Liver (tissue), 10 donors: ENCODE measurements at places on chromosomes 3 and 15. TPM values are rescaled to one million over a fixed set of nuclear protein-coding genes. Genes with fewer than 3 reads are reported as not detected.

DNA sequence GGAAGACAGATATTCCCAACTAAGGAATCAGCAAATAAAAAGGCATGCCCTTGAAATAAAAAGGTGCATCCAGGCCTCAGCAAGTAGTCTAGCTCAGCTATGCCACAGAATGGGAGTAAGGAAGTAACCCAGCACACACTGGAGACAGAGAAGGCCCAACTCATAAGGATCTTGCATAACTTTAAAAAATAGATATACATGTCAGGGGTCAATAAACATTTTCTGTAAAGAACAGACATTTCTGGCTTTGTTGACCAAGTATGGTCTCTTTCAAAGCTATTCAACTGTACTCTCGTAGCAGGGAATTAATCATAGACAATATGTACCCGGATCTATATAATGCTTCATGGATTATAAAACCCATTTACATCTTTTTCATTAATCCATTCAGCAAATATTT is 449.3 kb downstream of the TAFA4 start:
- no peak for DNase-seq

- DNase-seq, result no peak
Measured at GRCh38 chr3:110925798-110926197, 145.8 kb upstream of the NECTIN3 start.

GRCh38 chr15:25624504-25625177 is 185.8 kb upstream of the UBE3A start:
- DNase-seq, result no peak

DNA sequence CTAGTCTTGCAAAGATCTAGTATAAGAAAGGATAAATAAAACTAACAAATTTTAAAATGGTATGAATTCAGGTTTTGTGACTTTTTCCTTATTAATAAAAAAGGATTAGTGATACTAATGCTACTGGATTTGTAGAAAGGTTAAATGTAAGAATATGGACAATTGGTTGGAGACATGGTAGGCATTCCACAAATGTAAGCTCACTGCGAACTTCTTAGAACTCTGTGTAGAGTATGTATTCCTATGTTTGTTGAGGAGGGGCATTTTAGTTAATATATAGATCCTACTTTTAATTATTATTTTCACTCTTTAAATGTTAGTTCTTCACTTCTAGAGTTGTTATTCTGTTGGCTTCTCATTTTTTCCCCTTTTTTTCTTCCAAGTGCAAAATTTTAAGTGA is 414.3 kb downstream of the RBMS3 start:
- no peak for DNase-seq

- no peak for DNase-seq
Measured at GRCh38 chr15:45221053-45221599, 30.9 kb upstream of the SLC28A2 start.

DNA sequence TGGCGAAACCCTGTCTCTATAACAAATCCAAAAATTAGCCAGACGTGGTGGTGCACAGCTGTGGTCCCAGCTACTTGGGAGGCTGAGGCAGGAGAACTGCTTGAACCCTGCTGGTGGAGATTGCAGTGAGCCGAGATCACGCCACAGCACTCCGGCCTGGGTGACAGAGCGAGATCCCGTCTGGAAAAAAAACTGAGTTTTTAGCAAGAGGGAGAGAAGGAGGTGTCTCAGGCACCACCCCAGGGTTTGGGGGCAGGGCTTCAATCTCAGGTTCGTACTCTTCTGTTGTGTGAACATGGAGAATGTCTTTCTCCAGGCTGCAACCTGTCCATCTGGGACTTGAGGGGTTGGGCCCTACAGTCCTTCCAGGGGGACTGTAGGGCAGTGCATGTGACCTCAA is 2.7 kb downstream of the CHRNA3 start:
- no peak for DNase-seq

GRCh38 chr15:91412138-91412928 is 312.3 kb downstream of the SV2B start:
- no peak for DNase-seq

DNA sequence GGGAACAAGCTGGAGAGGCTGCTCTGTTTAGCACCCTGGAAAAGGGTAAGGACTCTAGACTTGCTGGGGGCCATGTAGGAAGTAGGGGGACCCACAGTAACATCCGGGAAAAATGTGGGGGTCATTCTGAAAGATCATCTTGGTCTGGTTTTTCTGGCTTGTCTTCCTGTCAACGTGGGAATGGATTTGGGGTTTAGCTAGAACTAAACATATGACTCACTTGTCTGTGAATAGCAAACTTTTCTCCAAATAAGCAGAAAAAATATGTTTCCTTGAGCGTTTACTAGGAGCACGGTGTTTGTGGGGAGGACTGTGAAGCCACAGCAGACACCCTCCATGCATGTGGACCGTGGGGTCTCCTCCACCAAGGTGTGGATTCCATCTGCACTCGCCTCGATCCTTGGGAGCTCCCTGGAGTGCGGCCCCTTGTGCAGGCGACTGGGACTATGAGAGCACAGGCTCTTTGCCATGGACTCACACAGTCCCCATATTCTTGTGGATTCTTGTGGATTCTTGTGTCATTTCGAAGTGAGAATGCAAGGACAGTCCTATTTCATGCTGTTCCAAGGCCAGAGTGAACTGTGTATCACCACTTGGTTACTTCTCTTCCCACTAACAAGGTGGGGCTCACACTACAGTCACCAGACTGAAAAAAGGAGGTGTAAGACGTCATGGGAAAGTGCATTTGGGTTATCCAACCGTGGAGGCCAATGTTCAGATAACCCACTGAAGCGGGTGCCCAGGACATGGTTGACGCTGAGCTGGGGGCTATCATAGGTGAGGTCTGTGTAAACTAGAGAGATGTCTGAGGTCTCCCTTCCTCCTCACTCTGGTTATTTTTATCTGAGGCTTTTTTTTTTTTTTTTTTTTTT is 25.5 kb downstream of the PGPEP1L start:
- DNase-seq, result no peak

DNA sequence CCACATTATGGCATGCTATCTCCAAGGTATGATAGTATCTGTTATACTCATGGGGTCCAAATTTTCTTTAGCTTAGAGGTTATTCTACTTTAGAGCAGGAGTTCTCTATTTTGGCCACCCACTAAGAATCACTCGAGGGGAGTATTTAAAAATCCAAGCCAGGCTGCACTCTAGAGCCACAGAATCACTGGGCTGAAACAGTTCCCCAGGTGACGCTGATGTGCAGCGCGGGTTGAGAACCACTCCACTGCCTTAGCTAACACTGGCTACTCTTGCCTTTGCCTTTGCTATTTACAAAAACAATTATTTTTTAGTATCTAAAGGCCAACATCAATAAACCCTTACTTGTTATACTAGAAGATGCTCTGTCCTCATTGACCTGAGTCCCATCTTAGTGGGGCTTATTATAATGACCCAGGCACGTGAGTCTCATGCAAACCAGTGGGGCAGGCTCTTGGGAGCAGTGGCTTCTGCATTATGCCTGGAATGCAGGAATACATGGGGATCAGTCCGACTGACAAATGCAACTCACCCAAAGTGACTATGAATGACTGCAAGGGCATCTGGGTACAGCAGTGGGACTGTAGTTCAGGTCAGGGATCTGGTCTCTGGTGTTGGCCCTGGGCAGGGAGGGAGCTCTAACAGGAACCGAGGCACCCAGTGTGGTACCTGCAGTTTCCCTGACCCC is 21.7 kb upstream of the CGNL1 start:
- DNase-seq, result no peak

Gene UBAP1L
- polyA plus RNA-seq, result 1.0 TPM

- peak; percentile 49 for DNase-seq
Measured at GRCh38 chr3:196868297-196868661, 559 bp downstream of the SENP5 start.

Gene A4GNT
- polyA plus RNA-seq, result not detected

Gene SPINT1
- 1.6 TPM for polyA plus RNA-seq

DNA sequence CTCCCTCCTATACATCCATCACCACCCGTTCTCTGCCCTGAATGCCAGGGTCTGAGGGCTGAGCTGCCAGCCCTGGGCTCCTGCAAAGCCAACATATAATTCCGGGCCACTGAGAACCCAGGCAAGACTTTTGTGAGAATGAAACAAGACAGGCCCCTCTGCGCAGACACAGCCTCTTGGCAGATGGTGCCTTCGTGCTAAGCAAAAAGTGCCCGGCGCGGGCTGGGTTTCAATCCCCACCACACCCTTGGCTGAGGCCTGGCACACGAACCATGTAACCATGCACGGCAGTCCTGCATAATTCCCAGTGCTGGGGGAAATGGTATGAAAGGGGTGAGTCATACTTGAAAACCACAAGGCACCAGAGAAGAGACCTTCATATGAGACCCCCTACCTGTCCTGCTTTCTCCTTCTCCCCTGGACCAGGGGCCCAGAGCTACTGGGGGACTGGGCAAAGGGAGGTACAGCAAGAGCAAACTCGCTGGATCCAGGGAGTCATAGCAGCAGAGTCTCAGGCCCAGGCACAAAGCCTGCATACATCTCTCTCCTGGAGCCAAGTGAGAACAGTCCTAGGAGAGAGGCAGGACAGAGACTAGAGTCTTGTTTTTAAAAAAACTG is 26.1 kb upstream of the LOXL1 start:
- no peak for DNase-seq

DNA sequence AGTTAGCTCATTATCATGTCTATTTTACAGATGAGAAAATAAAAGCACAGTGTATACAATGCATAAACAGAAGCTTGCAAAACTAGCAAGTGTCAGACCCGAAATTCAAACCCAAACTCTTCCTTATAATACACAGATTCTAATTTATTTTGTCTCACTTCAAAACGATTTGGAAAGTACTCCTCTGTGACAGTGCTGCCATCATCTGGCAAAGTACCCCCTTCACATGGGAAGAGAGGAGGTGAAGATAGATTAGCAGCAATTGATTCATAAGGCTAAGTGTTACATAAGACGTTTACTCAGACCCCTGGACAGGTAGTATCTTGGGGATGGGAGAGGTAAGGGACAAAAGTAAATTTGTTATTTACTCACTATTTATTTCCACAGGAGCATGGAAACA is 744.0 kb upstream of the SGO1 start:
- DNase-seq, result no peak

- no peak for DNase-seq
Measured at GRCh38 chr3:109728861-109729494, 391.6 kb upstream of the DPPA4 start.

GRCh38 chr15:25408428-25408827 is 30.4 kb downstream of the UBE3A start:
- DNase-seq, result no peak
